ENCODE measurements at places on chromosomes 12 and 14. TPM values are rescaled to one million over a fixed set of nuclear protein-coding genes. Genes with fewer than 3 reads are reported as not detected.

GRCh38 chr14:76019676-76020075, 34.1 kb downstream of the IFT43 start:
- no peak for DNase-seq

DNA sequence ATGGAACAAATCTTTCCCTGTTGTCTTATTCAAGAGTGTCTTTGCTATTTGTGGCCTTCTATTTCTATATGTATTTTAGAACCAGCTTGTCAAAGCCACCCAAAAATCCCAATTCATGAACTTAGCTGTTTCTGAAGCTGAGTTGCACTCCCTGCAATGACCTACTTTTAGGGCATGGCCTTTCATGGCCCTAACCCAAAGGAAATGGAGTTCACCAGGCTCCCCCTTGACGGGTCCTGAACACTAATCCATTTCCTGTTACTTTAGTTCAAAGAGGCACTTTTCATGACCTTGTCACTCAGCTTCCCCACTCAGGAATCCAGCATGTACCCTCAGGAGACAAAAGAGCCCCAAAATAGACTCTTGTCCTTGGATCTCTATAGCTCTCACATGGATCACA, 7.6 kb downstream of the TMED8 start:
- no peak for DNase-seq

Gene KLHL33
- total RNA-seq: not detected

Gene CCER1
- not detected for total RNA-seq

- no peak for DNase-seq
Observed at GRCh38 chr12:22169376-22169775, 123.4 kb downstream of the CMAS start.

GRCh38 chr12:22406627-22407026, 72.1 kb upstream of the ST8SIA1 start:
- no peak for DNase-seq

- DNase-seq: no peak
Observed at GRCh38 chr14:90513161-90514014, 116.6 kb downstream of the CALM1 start.

DNA sequence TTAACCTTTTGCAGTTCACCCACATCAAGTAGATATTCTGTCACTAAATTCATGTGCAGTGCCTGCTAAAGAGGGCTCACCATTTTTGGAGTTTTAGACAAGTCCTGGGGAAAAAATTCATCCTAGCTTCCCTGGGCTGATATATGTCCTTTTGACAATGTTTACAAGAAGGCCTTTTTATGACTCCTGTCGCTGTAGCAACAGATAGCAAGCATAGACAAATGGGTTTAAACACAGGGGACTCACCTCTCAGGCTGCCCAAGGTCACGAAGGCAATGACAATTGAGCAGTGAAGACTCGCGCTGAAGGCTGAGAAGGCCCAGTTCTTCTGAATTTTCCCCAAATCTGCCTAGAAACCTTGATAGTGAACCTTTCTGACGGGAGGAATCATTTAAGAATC, 150.7 kb upstream of the CPM start:
- DNase-seq: no peak

DNA sequence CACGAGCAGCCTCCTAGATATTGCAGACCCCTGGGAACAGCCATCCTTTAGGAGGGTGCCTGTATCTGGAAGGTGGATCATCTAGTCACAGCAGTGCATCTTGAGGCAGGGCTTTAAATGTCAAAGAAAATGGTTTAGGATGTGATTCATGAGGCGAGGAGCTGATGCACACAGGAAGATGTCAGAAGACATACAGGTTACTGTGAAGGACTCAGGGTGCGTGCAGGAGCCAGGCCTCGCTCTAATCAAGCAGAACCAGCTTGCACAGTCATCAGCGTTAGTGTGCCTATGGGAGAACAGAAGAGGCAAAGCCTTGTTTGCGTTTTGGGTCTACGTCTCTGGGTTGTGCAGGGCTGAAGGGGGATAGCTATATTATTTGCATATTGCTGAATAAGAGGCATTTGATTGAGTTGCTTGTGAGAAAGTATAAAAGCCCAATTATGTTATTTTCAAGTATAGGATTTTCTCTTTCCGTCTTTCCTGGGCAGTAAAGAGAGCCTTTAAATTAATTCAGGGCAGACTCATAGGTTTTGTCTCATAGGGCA, 77.3 kb upstream of the RPH3A start:
- no peak for DNase-seq

- DNase-seq: no peak
Observed at GRCh38 chr12:83473408-83474095, 786.8 kb downstream of the TMTC2 start.

DNA sequence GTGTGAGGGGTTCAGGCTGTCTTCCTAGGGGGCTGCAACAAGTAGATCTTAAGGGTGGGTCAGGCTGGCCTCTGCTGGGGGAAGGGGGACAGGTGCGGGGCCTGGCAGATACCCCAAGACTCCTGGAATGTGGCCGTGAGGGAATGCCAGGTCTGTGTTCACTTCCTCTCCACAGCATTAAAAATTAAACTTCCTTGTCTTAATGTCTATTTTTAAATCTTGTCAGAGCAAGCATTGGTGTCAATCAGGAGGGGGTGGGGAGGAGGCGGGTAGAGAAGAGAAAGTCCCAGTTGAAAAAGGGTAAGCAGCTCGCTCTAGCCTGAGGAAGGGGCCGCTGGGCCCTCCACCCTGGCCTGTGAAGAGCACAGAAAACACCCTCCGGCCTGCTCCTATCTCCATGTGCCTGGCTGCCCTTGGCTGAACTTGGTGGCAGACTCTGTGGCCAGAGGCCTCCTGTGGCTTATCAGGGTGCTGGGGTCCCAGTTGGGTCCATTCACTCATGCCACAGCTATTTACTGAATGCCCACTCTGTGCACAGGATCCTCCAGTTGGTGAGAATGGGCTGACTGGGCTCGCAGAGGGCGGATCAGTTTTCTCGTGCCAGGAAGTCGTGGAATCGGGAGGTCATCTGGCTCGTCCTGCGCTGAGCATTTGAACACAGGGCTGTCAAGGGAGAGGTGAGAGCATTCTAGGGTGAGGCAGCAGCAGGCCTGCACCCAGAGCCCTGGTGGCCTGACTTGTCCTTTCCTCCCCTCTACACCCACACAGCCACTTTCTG, 128.8 kb downstream of the TSPAN9 start:
- no peak for DNase-seq

DNA sequence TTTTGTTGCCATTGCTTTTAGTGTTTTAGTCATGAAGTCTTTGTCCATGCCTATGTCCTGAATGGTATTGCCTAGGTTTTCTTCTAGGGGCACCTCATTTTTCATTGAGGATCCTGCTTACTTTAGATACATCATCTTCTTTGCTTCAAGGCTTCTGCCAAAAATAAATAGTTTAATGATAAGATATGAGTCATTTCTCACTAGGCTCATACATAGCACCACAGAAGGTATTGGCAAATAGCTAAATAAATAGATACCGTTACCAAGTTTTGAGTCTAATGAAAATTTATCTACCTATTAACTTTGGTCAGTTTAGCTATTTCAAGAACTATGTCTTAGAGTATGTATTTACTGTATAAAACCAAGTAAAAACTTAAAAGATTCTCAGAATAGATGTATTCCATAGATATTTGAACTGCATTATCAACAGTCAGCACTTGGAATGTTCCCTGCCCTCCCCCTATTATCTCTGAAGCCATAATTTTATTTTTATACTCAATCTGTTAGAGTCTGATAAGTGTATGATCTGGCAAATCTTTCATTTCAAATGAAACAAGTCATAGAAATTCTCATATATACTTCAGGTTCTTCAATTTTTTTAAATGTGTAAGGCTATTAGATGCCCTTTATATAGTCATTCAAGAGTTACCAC, 310.2 kb downstream of the CCDC91 start:
- no peak for DNase-seq

DNA sequence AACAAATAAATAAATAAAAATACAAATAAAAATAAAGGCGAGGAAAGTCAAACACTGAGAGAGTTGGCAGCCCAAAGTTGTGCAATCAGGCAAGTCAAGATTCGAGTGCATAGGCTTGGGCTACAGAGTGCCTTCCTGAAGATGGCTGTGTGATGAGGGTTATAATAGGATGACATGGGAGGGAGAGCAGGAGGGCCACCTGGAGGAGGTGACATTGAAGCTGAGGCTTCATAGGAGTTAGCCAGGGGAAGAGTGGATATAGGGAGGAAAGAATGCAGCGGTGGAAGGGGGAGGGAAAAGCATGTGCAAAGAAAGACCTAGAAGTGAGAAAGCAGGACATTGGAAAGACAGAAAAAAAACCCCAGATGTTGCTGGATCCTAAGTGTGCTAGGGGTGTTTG, 53.1 kb downstream of the YEATS4 start:
- DNase-seq: no peak

Gene DLGAP5
- total RNA-seq: 2.0 TPM

DNA sequence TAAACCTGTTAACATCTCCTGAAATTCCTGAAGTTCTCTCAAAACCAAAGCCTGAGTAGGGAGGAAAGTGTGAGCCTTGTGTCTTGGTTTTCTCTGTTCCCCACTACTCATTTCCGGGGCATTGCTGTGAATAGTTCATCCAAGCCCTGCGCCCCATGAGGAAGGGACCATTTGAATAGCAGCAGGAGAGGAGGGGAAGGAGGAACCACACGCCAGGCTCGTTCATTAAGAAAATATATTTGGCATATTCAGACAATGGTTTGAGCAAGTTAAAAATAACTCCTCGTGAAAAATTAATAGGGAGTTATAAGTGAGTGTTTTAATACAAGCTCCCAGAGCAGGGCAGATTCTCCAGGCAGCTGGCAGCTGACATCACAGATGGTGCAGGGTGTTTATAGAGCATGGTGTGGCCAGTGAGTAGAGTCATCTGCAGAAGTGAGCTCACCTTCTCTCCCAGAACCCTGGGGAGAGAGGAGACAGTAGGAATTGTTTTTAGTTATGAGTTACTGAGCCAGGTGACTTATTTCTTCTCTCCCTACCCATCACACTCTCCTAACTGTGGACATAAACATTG, 29.5 kb upstream of the CISTR start:
- DNase-seq: no peak

Gene PRR4
- total RNA-seq: 192 TPM

DNA sequence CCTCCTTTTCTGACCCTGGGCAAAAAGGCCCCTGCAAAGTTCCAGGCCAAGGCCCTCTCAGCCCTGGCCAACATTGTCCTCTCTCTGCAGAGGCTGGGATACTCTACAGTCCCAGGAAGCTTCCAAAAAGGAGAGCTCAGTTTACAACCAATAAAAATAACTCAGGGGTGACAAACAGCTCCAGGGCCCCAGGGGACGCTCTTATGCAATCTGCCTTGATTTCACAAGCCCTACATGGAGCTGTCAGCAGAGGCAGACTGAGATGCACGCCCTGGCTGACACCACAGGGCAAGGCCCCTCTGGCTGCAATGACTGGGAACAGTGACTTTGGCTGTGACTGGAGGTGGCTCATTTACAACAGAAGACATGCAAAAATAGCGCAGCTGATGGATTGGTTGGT, 129.0 kb upstream of the MED13L start:
- peak; percentile 95 for DNase-seq

Gene RND1
- total RNA-seq: 0.65 TPM

All from suprapubic skin (tissue), 4 donors.